MCF 10A (cell line): ENCODE measurements at places on chromosomes 13 and 19. TPM values are rescaled to one million over a fixed set of nuclear protein-coding genes. Genes with fewer than 3 reads are reported as not detected.

DNA sequence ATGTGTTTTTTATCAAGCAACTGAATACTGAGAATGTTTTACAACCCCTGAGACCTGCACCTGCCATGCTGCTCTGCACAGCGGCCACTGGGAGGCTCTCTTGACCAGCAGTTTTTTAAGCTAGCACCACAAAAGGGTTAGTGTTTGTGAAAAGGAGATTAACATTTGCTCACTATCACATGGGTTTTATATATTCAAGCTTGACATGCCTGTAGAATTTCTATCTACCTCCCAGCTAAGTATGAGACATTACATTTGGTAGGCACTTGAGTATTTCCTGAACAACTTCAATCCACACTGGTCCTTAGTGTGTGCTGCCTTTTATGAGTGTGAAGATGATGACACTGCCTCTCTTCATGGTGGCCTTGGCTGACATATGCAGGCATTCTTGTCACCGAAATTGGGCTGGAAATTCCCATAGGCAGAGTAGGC, 1238.9 kb downstream of the UQCRFS1 start:
- no peak overlapping the region for H3K4me3 ChIP-seq
- H3K27me3 ChIP-seq, result no peaks in the 10 kb centered on the region
- H3K36me3 ChIP-seq, result no peaks in the 10 kb centered on the region
- no peak for DNase-seq

DNA sequence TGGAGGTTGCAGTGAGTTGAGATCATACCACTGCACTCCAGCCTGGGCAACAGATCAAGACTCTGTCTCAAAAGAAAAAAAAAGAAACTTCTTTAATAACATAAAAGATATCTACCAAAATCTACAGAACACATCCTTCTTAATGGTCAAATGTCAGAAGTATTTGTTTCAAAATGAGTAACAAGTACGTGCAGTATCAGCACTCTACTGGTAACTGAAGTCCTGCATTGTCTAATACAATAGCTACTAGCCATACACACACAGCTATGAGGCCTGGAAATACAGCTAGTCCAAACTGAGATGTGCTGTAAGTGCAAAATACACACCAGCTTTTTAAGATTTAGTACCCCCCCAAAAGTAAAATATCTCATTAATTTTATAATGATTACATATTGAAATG, 88.1 kb downstream of the TSC22D1 start:
- H3K27ac ChIP-seq, result no peak overlapping the region
- no peak for DNase-seq
- H3K36me3 ChIP-seq, result no peaks in the 10 kb centered on the region
- no peak overlapping the region for H3K4me3 ChIP-seq
- H3K4me1 ChIP-seq, result no peaks in the 10 kb centered on the region
- H3K27me3 ChIP-seq, result no peaks in the 10 kb centered on the region

DNA sequence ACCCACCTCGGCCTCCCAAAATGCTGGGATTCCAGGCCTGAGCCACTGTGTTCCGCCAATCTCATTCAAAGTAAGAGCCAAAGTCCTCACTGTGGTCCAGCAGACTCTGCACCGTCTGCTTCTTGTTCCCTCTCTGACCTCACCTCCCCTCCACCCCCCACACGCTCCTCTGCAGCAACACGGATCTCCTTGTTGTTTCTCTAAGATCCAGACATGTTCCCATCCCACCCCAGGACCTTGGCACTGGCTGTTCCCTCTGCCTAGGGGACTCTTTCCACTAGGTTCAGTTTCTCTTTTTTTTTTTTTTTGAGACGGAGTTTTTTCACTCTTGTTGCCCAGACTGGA, 38.4 kb downstream of the LTBP4 start:
- H3K36me3 ChIP-seq, result no peaks in the 10 kb centered on the region
- no peak for DNase-seq
- no peaks in the 10 kb centered on the region for H3K27me3 ChIP-seq
- H3K4me1 ChIP-seq, result peaks cover under 1% of the 10 kb centered on the region

GRCh38 chr19:13986348-13986904, 19.7 kb downstream of the RFX1 start:
- peaks cover 5% of the 10 kb centered on the region for H3K4me1 ChIP-seq
- no peak overlapping the region for H3K27ac ChIP-seq
- peaks cover 35% of the 10 kb centered on the region for H3K36me3 ChIP-seq
- no peak overlapping the region for H3K4me3 ChIP-seq

DNA sequence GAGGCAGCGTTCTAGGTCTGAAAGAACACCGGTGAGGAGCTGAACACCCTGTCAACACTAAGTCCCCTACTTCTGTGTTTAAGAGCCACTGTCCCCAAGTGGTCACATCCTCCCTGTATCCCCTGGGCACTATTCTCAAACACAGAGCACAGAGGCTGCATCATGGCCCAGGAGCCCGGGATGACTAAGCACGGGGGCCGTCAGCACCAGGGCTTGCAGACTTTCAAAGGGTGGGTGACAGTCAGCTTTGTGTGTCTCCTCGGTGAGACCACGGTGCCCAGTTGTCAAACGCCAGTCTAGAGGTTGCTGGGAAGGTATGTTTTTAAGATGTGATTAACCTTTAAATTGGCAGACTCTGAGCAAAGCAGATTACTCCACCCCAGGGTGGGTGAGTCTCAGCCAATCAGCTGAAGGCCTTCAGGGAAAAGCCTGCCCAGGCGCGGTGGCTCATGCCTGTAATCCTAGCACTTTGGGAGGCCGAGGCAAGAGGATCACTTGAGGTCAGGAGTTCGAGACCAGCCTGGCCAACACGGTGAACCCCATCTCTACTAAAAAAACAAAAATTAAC, 8.0 kb downstream of the MAP2K2 start:
- H3K36me3 ChIP-seq, result peaks cover 62% of the 10 kb centered on the region
- no peak overlapping the region for H3K4me3 ChIP-seq
- DNase-seq, result no peak
- H3K4me1 ChIP-seq, result peaks cover under 1% of the 10 kb centered on the region
- H3K27ac ChIP-seq, result no peak overlapping the region

GRCh38 chr13:98275681-98276171, 98.7 kb upstream of the RNF113B start:
- H3K27me3 ChIP-seq, result no peaks in the 10 kb centered on the region
- H3K36me3 ChIP-seq, result peaks cover 6% of the 10 kb centered on the region
- H3K27ac ChIP-seq, result no peak overlapping the region
- no peak overlapping the region for H3K4me3 ChIP-seq

DNA sequence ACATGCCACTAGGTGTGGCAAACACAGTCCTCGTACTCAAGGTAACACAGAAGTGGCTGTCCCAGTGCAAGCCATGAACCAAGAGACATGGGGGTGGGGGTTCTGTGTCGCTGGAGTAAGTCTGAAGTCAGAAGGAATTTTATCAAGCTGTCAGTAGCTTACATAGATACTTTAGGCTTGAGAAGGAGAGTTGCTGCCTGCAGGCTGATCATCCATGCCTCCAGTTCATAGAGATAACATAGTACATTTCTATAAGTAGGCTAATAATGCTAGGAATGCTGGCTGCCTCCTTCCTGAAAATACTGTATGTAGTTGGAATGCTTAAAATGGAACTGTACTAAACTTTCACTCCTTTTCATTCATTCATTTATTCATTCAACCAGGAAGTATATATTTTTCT, 70.1 kb downstream of the CAB39L start:
- no peaks in the 10 kb centered on the region for H3K36me3 ChIP-seq
- DNase-seq, result no peak
- no peak overlapping the region for H3K4me3 ChIP-seq
- no peaks in the 10 kb centered on the region for H3K27me3 ChIP-seq
- peaks cover 11% of the 10 kb centered on the region for H3K4me1 ChIP-seq

GRCh38 chr19:16850133-16850532, 20.9 kb downstream of the SIN3B start:
- no peaks in the 10 kb centered on the region for H3K27me3 ChIP-seq
- no peak overlapping the region for H3K27ac ChIP-seq
- no peak overlapping the region for H3K4me3 ChIP-seq
- no peak for DNase-seq
- peaks cover 79% of the 10 kb centered on the region for H3K36me3 ChIP-seq

DNA sequence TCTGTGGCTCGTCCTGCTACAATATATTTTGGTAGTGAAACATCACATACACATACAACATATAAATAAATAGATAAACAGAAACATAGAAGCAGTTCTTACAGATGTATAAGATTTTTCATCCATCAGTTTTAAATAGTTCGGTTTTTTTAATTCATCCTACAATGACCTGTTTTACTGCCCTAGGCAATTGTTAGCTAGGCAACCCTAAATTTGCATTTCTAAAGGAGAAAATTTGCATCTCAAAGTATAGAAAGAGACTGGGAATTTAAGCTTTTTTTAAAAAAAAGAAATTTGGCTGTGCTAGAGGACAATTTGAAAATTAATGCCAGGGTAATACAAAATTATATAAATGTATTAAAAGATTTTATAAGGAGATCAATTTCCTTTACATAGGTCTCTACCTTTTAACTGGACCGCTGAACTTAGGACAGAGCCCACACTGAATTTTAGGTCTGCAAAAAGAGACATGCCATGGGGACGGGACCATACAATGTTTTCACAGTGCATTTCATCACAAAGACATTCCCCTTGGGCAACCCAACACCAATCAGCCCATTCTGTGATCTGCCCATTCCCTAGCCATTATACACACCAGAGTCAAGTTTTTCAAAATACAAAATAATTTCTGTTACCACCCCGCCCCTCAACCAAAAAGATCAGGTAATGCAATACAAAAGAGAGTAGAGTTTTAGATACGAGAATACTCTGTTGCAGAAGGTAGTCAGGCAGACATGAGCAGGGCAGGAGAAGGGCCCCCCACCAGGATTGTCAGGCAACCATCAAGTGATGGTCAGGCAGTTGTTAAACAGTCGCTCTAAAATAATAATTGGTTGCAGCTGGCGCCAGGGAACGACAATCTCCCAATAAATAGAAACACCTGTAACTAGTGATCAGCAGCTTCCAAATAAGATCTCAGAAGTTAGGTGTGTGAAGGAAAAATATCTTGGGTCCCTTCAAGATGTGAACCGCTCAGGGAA, 299.7 kb upstream of the SGCG start:
- H3K27me3 ChIP-seq, result no peaks in the 10 kb centered on the region
- H3K4me3 ChIP-seq, result no peak overlapping the region
- H3K27ac ChIP-seq, result no peak overlapping the region
- H3K36me3 ChIP-seq, result no peaks in the 10 kb centered on the region

- no peaks in the 10 kb centered on the region for H3K4me1 ChIP-seq
- H3K36me3 ChIP-seq, result no peaks in the 10 kb centered on the region
- no peak overlapping the region for H3K4me3 ChIP-seq
- no peak overlapping the region for H3K27ac ChIP-seq
Observed at GRCh38 chr19:42170715-42171114, 38.5 kb upstream of the POU2F2 start.

- H3K36me3 ChIP-seq, result peaks cover 8% of the 10 kb centered on the region
- H3K27ac ChIP-seq, result no peak overlapping the region
- no peak overlapping the region for H3K4me3 ChIP-seq
- no peaks in the 10 kb centered on the region for H3K4me1 ChIP-seq
Observed at GRCh38 chr19:48108997-48109782, 1.4 kb downstream of the PLA2G4C start.

DNA sequence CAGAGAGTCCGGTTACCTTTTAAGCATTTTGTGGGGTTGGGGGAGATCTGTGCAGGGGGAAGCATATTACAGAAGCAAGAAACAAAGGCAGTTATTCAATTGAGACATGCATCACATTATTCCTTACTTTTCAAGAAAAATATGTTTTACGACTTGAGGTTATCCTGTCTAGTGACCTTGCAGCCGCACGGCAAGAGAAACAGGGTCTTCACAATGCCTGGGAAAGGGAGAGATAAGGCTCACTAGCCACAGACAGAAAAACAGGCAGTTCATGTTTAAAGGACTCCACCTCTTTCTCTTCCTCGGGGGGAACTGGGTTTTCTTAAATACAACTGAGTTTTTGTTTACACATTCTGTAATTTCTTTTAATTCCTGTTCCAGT, 536 bp upstream of the NCR1 start:
- H3K27ac ChIP-seq, result no peak overlapping the region
- no peaks in the 10 kb centered on the region for H3K4me1 ChIP-seq
- no peaks in the 10 kb centered on the region for H3K36me3 ChIP-seq
- no peak for DNase-seq

Gene GPX4
- 179 and 191 TPM in 2 replicates for total RNA-seq

Gene CYP2A7
- total RNA-seq, result not detected in 2 replicates

Gene ZNF439
- not detected in 2 replicates for total RNA-seq

Gene SBK2
- total RNA-seq, result not detected in 2 replicates

Gene GIPR
- not detected in 2 replicates for total RNA-seq

Gene PGLYRP2
- total RNA-seq, result not detected in 2 replicates

Gene PLPPR3
- total RNA-seq, result not detected in 2 replicates

Gene UHRF1
- 11.2 and 16.0 TPM in 2 replicates for total RNA-seq

Gene ZNF816
- total RNA-seq, result 5.4 and 5.5 TPM in 2 replicates

Gene ZNF229
- total RNA-seq, result 2.6 and 2.9 TPM in 2 replicates
